ENCODE measurements at places on chromosomes 13 and 19. TPM values are rescaled to one million over a fixed set of nuclear protein-coding genes. Genes with fewer than 3 reads are reported as not detected.

Gene GPC5
- total RNA-seq: 1.2 TPM

Gene WDR88
- not detected for total RNA-seq

Gene SUGP1
- 63.9 TPM for total RNA-seq

Gene F7
- not detected for total RNA-seq

Gene ZNF283
- 10.3 TPM for total RNA-seq

Gene SPRY2
- total RNA-seq: 124 TPM

Gene TGFBR3L
- 1.1 TPM for total RNA-seq

Gene CEACAM8
- not detected for total RNA-seq

Gene SHANK1
- 0.77 TPM for total RNA-seq

Gene PLVAP
- total RNA-seq: not detected

Gene LGALS7
- total RNA-seq: not detected
